CD4-positive, alpha-beta memory T cell (primary cell): ENCODE measurements at places on chromosomes 5 and 9.

DNA sequence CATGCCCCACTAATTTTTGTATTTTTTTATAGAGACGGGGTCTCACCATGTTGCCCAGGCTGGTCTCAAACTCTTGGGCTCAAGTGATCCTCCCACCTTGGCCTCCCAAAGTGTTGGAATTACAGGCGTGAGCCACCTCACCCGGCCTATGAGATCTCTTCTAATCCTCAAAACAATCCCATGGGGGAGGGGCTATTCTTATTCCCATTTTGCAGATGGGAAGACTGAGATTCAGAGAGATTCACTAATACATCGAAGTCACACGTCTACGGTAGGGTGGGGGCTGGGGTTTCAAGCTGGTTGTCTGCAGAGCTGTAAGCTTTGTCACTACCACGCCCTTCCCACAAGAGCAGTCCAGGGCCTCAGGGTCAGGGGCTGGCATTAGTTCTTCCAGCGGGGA, 14.0 kb upstream of the NTNG2 start:
- no peak for DNase-seq

- no peak for DNase-seq
Measured at GRCh38 chr5:95734906-95735305, 3.8 kb downstream of the RHOBTB3 start.

GRCh38 chr9:116460026-116460425, 227.1 kb upstream of the TRIM32 start:
- DNase-seq: no peak

DNA sequence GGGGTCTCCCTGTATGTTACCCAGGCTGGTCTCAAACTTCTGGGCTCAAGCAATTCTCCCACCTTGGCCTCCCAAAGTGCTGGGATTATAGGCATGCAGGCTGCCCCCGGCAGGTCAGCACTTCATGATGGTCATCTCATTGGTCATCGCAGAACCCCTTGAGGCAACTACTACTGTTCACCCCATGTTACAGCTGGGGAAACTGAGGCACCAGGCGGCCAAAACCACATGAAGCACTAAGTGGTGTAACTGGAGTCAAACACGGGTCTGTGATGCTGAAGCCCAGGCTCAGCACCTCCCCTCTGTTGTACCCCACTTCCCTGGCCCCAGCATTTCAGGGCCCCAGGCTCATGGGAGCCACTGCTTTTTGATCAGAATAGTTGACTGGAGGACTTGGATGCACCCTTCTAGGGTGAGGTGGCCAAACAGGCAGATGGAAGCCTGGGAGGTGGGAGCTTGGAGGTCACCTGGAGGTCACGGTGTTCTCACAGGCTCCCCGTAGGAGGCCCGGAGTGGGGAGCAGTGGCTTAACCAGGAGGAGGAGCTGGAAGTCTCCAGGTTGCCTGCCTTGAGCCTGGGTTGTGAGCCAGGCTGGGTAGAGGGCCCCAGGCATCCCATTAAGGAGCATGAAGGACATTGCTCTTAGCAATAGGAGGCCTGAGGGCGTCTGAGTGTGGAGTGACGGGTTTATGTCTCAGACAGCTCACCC, 57.3 kb upstream of the RPL26L1 start:
- no peak for DNase-seq

DNA sequence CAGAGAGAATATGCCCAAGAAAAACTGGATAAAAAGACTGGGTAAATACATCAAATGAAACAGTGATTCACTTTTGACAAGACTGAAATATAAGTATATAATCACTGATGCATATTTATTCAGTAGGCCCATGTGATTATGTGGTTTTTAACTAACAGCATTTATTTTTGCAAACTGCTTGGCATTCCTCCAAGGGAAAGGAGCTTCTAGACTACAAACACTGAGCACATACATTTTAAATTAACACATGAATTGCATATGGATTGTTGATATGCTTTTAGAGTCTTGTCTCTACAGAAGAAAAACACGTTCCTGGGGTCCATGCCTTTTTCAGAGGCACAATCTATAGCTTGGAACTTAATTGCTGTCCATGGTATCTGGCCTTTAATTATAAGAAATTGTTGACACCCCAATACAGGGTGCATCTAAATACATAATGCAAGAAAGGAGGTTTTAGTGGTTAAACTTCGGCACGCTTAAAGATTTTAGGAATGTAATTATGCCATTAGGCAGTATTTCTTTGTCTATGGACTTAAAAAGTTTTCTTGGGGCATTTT, 6.9 kb upstream of the MEIKIN start:
- no peak for DNase-seq

- no peak for DNase-seq
Measured at GRCh38 chr5:11076945-11077613, 316.0 kb upstream of the DAP start.

- no peak for DNase-seq
Measured at GRCh38 chr9:69333716-69334115, 8.7 kb downstream of the ENTREP1 start.
